Smooth muscle cell of the pulmonary artery (primary cell): ENCODE measurements at places on chromosomes 3 and 15. TPM values are rescaled to one million over a fixed set of nuclear protein-coding genes. Genes with fewer than 3 reads are reported as not detected.

The GNB4 gene
- 66.5 and 91.0 TPM in 2 replicates for total RNA-seq

The CP gene
- total RNA-seq, result 16.1 and 42.1 TPM in 2 replicates

The TIMP4 gene
- 1.1 and 3.2 TPM in 2 replicates for total RNA-seq

The ALCAM gene
- 160 and 311 TPM in 2 replicates for total RNA-seq

The ADGRG7 gene
- total RNA-seq, result 0.07 TPM in 1 of 2 replicates, not detected in the other

The HTR3D gene
- total RNA-seq, result not detected in 2 replicates

The ITIH1 gene
- 0.17 and 0.33 TPM in 2 replicates for total RNA-seq

The SNTN gene
- not detected in 2 replicates for total RNA-seq

The ALPK3 gene
- 4.3 and 26.4 TPM in 2 replicates for total RNA-seq

The AMOTL2 gene
- total RNA-seq, result 117 and 158 TPM in 2 replicates

The HIGD2B gene
- 0.10 TPM in 1 of 2 replicates, not detected in the other for total RNA-seq

The FBXO40 gene
- not detected in 2 replicates for total RNA-seq

The SLC22A14 gene
- total RNA-seq, result 0.46 and 0.66 TPM in 2 replicates

The KLHL40 gene
- total RNA-seq, result not detected in 2 replicates

The PRR20G gene
- total RNA-seq, result not detected in 2 replicates

The CFAP161 gene
- total RNA-seq, result 0.10 TPM in 1 of 2 replicates, not detected in the other

The CLASP2 gene
- total RNA-seq, result 60.9 and 64.6 TPM in 2 replicates

The ARL14 gene
- total RNA-seq, result 0.07 TPM in 1 of 2 replicates, not detected in the other

The C3orf70 gene
- total RNA-seq, result 0.46 and 1.6 TPM in 2 replicates

The ANKRD63 gene
- total RNA-seq, result not detected in 2 replicates

The ISL2 gene
- total RNA-seq, result 0.46 TPM in 1 of 2 replicates, not detected in the other

The FEZF2 gene
- not detected in 2 replicates for total RNA-seq

The ZNF620 gene
- 0.83 and 2.0 TPM in 2 replicates for total RNA-seq

The PLA2G4F gene
- not detected in 2 replicates for total RNA-seq

The EIF5A2 gene
- 13.2 and 22.4 TPM in 2 replicates for total RNA-seq

The CD96 gene
- 0.07 and 0.13 TPM in 2 replicates for total RNA-seq

The GCNT3 gene
- 0.07 and 0.23 TPM in 2 replicates for total RNA-seq

The MYH15 gene
- total RNA-seq, result 0.33 and 2.3 TPM in 2 replicates

The CCR9 gene
- total RNA-seq, result not detected in 2 replicates

The AQP9 gene
- total RNA-seq, result not detected in 2 replicates

The PPARG gene
- total RNA-seq, result 6.9 and 25.3 TPM in 2 replicates

The OXNAD1 gene
- total RNA-seq, result 5.3 and 9.3 TPM in 2 replicates

The ETV5 gene
- 36.8 and 37.0 TPM in 2 replicates for total RNA-seq

The CSK gene
- 37.6 and 55.2 TPM in 2 replicates for total RNA-seq

The TTC21A gene
- 3.2 and 6.8 TPM in 2 replicates for total RNA-seq

The TGM4 gene
- total RNA-seq, result not detected in 2 replicates

The SLC9C1 gene
- 0.20 and 0.43 TPM in 2 replicates for total RNA-seq

The BCL2A1 gene
- total RNA-seq, result 0.33 and 1.1 TPM in 2 replicates

The HRG gene
- not detected in 2 replicates for total RNA-seq

The NPAP1 gene
- not detected in 2 replicates for total RNA-seq

The MASP1 gene
- total RNA-seq, result 1.7 and 5.7 TPM in 2 replicates

The TMEM158 gene
- total RNA-seq, result 17.7 and 112 TPM in 2 replicates

The NR1I2 gene
- 0.20 and 0.23 TPM in 2 replicates for total RNA-seq

The EFHB gene
- total RNA-seq, result 0.63 and 0.72 TPM in 2 replicates

The PDCD10 gene
- total RNA-seq, result 46.4 and 53.9 TPM in 2 replicates

The LINGO1 gene
- total RNA-seq, result 0.13 and 0.33 TPM in 2 replicates

The CNTN3 gene
- 7.0 and 98.8 TPM in 2 replicates for total RNA-seq

The VPS39 gene
- 57.7 and 62.1 TPM in 2 replicates for total RNA-seq

The ERICH6 gene
- 0.03 and 0.07 TPM in 2 replicates for total RNA-seq

The MEGF11 gene
- 0.03 TPM in 1 of 2 replicates, not detected in the other for total RNA-seq

The IL12A gene
- total RNA-seq, result 1.8 and 3.7 TPM in 2 replicates

The TERC gene
- 23.9 and 66.4 TPM in 2 replicates for total RNA-seq

The CISH gene
- 0.73 and 1.0 TPM in 2 replicates for total RNA-seq

The LIPC gene
- 0.63 and 3.8 TPM in 2 replicates for total RNA-seq
